Stimulated activated CD4-positive, alpha-beta T cell treated with anti-CD3 and anti-CD28 coated beads, Interleukin-1b, Interleukin-23, amount 100 ng/mL, for 1 hour (primary cell): ENCODE measurements at places on chromosomes 5 and 9.

DNA sequence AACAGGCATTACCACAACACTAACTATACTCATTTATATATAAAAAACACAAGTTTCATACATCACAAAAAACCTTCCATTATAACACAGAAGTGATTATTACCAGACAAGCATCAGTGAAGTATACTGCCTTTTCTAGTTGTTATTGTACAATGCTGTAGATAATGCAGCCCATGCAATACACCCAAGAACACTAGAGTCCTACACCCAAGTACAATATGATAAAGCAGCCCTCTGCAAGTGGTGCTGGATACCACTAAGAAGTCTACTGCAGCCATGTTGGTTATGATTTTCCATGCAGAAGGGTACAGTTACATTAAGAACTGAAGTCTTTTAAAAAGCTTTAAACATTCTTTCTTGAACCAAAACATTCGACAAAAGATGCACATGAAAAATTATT lies 10.3 kb downstream of the ZFAND5 start:
- DNase-seq: no peak

GRCh38 chr5:151467576-151467975 lies 20.2 kb downstream of the SLC36A1 start:
- no peak for DNase-seq

DNA sequence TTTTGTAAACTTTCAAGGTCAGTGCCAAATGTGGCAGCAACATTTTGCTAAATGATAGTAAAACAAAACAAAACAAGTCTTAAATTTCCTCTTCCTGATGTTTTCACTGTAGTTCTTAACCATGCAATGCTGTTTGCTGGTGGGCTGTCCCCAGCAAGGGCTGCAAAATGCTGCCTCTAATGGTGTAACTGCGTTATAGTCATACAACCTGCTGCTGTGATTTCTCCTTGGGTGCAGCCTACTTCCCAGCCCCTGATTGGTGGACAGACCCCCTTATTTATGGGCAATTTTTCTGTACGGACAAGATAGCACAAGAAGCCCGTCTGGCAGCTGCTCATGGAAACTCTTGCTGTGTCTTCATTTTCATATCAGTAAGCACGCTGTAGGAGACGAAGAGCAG lies 26.6 kb upstream of the PIP5K1B start:
- no peak for DNase-seq

GRCh38 chr9:107138261-107138992 lies 144.7 kb upstream of the RAD23B start:
- DNase-seq: no peak

GRCh38 chr9:127170652-127171051 lies 48.2 kb upstream of the ANGPTL2 start:
- no peak for DNase-seq

DNA sequence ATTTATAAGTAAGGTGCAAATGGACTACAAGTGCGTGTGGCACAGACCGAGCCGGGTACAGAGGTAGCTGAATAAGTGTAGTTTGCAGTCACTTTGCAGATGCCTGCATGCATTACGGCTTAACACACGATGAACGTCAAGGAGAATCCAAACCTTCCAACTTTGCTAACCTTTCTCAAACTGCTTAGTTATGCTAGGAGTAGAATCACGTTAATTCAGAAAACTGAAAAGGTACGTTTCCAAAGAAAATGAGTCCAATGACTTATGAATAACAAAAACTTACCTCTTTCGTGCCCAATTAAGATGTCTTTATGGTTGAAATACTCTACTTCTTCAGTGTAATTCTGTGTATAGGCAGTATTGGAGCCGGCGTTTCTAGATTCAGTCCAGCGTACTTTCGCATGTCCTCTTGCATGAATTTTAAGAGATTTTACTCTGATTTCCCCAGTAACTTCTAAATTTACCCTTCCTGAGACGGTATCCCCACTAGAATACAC lies 539 bp downstream of the ARRDC3 start:
- no peak for DNase-seq

GRCh38 chr5:106171132-106171531 lies 1499.6 kb downstream of the EFNA5 start:
- no peak for DNase-seq

- DNase-seq: no peak
Observed at GRCh38 chr5:1886846-1887587, 4.3 kb upstream of the IRX4 start.

DNA sequence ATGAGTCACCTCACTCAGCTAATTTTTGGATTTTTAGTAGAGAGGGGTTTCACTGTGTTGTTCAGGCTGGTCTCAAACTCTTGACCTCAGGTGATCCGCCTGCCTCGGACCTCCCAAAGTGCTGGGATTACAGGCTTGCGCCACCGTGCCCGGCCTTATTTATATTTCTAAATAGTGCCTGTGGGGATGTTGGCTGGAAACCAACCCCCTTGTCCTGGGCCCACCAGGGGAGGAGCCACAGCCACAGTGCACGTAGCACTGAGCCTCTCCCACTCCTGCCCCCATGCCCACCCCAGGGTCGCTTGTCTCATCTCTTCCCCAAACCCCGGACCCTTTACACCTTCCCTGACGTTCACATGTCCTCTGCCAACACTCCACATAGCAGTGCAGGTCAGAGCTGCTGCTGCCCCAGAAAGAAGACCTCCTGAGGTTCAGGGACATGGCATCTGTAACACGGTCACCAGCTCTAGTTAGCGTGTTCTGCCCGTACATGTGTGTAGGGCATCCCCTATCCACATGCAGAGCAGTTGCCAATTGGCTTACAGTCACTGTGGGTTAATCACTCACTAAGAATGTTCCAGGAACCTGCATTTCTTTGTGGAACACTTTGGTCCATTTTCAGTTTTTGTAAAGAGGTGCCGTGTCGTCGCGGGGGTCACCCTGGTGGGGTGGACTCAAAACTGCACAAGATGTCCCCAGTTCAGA lies 10.2 kb upstream of the MRPS2 start:
- no peak for DNase-seq

DNA sequence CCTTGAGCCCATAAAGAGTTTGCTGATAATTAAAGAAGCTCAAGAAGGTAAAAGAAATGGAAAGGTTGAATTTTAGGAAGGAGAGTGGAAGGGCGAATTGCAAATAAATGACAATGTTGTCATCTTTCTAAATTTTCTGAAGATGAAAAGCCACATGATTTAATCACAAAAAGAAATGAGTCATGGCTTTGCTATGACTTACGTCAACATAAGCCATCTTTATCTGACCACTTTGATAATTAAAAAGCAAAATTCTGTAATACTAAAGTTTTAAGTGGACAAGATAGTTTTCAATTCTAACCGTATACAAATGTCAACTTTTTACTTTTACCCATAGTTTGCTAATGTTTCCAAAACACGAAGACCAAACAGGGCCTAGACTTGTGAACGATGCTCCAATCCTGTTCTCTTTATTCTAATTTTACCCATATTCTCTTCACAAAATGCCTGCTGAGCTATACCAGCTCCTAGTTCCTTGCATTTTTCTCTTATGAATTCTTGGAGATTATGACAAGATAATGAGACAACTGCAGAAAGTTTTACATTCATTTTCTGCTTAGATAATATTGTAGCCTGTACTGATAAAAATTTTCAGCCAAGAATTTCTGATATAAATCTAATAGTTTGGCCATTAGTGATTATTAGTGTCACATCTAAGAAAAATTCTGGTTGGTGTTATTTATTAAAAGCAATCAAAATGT lies 21.8 kb upstream of the PRUNE2 start:
- no peak for DNase-seq

GRCh38 chr5:143636931-143637528 lies 174.9 kb upstream of the HMHB1 start:
- DNase-seq: no peak

GRCh38 chr5:135561266-135561665 lies 17.5 kb downstream of the CXCL14 start:
- DNase-seq: no peak

- no peak for DNase-seq
Observed at GRCh38 chr5:128083811-128084227, 253 bp downstream of the SLC12A2 start.
